ACHN (cell line): ENCODE measurements at places on chromosomes 11 and 22.

- DNase-seq = no peak
These were observed 631.4 kb upstream of the B3GAT1 start for GRCh38 chr11:135043434-135043833.

GRCh38 chr11:72821221-72821919 is 7.2 kb downstream of the ATG16L2 start:
- DNase-seq = no peak

DNA sequence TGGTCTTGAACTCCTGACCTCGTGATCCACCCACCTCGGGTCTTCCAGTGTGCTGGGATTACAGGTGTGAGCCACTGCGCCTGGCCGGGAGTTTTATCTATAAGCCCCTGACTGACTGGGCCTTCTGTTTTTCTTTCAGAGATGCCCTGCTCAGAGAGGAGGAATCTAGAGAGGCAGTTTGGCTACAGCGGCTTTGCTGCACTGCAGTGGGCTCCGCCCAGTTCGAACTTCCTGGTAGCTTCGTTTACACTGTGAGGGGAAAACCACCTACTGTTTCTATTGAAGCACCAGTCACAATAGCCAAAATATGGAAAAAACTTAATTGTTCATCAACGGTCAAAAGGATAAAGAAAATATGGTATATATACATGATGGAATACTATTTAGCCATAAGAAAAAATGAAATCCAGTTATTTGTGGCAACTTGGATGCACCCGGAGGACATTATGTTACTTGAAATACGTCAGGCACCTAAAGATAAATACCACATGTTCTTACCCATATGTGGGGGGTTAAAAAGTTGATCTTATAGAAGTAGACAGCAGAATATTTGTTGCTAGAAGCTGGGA is 31.9 kb upstream of the FAM181B start:
- DNase-seq = no peak

- no peak for DNase-seq
These were observed 18.0 kb downstream of the PPP2R1B start for GRCh38 chr11:111748035-111748804.

DNA sequence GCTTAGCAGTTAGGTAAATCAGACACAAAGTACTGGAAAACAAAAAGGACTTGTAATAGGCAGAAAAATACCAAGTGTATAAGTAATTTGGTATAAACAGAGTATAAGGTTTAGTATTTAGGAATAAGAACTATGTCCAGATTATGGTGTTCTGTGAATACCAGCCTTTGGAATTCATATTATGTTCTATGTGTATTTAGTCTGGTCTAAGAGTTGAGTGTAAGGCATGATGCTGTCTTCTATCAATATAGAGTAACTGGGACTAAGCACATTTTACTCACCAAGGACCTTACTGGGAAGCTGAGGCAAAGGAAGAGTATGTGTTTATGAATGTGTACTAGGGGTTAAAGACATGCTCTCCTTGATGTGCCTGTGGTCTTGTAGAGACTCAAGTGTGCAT is 9.5 kb downstream of the SDHD start:
- DNase-seq = no peak

DNA sequence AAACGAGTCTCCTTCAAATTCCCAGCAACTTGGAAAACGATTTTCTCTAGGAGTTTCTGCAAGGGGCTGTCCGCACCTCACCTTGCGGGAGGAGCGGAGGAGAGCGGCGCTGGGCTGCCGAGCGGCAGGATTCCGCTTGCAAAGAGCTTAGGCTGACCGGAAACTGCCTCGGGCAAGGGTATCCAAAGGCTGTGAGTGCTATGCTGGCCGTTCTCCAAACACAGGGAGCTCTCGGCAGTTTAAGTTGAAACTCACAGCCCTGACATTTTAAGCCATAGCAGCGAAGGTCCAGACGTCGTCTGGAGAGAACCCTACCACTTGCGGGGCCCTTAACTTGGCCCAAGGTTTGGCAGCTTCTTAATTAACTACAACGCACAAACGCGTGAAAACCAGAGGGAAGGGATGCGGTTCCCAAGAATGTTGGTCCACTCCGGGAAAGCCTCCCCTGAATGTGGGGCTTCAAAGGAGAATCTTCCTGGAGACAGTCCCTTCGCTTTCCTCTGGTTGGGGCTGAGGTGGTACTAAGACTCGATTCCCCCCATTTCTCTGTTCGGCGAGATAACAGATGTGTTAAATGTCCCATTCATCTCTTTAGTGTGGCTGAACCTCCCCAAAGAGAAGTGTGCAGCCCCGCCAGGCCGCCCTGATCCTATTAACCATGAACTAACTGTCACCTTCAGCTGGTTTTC is 1.1 kb upstream of the DBX1 start:
- no peak for DNase-seq

DNA sequence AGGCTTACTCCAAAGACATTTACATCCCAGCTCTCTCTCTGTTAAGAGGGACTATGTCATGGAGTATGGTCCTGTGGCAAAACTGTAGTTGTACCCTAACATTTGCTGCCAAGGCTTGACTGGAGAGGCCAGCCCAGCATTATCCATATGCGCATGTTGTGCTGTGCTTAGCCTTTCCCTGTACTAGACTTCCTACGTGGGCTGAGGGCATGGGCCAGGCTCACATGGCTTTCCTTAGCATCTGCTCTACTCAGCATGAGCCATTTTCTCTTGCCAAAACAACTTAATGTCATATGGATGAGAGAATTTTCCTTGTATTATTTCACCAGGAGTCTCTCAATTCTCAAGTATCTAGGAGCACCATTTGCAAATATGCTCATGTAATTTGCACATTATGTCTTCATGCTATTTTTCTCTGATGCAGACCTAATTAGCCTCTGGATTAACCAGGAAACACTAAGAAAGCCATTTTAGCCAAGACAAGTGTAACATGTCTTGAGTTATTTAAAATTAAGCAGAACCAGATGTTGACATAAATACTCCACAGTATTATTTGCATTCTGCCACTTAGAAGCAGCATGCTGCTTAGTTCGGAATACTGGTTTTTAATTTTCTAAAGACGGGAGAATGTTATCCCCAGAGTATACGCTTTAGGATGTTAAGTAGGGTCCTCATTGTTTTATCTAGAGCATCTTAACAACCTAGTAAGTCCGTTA is 71.7 kb upstream of the FAR1 start:
- no peak for DNase-seq

GRCh38 chr11:42806191-42806590 is 505.6 kb upstream of the API5 start:
- no peak for DNase-seq

GRCh38 chr11:61777234-61778090 is 14.9 kb downstream of the TMEM258 start:
- DNase-seq = no peak

GRCh38 chr11:66068923-66069714 is 953 bp upstream of the PACS1 start:
- DNase-seq = peak; percentile 73

DNA sequence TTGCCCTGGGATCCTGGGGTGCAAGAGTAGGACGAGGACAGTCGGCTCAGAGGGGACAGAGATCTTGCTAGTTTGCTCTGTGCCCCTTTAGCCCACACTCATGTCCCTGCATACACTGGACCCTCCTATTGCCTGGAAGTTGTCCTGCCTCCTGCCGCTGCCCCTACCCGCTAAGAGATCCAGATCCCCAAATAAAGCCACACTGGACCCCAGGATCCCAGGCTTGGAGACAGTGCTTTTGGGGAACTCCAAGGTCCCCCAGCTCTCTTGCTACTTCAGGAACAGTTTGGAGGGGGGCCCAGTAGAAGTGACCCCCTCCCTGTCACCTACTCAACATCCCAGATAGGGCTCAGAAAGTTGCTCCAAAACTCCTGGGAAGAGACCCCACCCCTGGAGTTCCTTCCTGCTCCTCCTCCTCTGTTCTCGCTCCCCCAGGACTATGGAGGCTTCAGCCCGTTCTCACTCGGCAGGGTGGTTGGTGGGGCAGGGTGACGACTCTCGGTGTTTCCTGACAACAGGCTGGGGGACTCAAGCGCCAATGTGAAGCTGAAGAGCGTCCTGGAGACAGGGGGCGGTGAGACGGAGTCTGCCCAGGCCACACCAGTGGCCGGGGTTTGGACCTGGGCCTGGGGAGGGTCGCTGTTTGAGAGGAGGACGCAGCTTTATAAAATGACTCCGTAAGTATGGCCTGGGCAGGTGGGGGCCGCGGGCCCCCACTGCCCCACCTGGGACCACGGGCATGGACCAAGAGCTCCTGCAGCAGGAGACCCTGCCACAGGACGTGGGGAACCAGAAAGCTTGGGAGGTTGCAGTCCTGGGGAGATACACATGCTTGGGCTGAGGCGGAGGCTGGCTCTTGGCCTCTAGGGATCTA is 19.2 kb upstream of the TUB start:
- DNase-seq = no peak

- DNase-seq = no peak
These were observed 19.1 kb downstream of the GUCY1A2 start for GRCh38 chr11:106999196-106999595.

DNA sequence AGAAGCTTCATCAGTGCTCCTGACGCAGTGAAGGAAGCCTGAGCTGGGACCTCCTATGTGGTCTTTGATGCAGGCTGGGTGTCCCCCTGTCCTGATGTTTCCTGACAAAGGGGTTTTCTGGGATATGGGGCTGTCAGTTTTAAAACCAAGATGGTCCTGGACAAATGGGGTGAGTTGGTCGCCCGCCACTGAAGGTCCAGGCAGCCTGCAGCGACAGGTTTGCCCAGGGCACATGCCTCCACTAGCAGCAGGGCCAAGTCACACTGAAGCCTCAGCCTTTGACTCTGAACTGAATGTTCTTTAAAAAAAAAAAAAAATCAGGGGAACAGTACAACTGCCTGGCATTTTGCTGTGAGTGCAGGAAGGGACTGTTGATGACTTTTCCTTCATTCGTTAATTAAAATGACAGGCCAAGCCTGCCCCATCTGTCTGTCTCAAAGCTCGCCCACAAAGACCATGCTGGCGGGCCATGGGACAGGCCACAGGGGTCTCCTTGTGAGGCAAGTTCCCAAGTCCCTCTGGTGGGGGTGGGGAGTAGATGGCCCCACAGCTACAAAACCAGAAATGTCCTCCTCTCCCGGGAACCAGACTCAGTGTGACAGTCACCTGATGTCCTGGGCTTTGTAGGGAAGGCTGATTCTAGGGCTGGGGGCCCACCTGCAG is 274.8 kb downstream of the CTTN start:
- DNase-seq = no peak

GRCh38 chr11:107562647-107563208 is 2.8 kb downstream of the ALKBH8 start:
- DNase-seq = peak; percentile 91

DNA sequence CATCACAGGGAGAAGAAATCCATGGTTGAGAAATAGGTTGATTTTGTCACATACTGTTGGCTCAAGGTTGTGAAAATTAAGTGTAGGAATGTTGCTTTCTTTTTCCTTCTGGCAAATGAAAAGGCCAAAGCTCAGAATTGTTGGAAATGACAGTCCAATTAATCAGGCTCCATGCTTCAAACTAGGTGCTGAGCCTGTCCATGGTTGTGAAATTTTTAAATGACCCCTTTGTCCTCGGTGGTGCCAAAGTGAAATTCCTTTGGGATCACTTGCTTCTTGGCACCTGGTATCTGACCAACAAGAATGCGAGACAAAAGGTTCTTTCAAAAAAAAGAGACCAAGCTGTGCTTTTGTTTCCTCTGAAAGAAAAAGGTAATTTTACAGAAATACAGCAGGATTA is 451.9 kb downstream of the ETS1 start:
- DNase-seq = no peak

GRCh38 chr11:84721561-84721961 is 905.6 kb downstream of the DLG2 start:
- DNase-seq = no peak

DNA sequence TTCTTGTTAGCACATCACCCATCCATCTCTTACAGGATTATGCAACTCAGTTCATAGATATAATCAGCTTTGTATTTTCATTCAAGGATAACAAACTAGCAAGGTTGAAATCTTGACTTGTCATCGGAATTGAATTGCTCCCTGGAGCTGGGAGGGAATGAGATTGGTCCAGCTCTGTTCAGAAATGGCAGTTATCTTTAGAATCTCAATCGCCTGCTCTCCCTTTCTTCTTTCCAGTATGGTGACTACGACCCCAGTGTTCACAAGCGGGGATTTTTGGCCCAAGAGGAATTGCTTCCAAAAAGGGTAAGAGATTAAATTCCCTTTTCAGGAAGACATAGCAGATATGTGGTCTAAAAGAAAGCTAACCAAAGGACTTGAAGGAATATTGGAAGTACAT is 51.0 kb downstream of the NF2 start:
- DNase-seq = no peak

DNA sequence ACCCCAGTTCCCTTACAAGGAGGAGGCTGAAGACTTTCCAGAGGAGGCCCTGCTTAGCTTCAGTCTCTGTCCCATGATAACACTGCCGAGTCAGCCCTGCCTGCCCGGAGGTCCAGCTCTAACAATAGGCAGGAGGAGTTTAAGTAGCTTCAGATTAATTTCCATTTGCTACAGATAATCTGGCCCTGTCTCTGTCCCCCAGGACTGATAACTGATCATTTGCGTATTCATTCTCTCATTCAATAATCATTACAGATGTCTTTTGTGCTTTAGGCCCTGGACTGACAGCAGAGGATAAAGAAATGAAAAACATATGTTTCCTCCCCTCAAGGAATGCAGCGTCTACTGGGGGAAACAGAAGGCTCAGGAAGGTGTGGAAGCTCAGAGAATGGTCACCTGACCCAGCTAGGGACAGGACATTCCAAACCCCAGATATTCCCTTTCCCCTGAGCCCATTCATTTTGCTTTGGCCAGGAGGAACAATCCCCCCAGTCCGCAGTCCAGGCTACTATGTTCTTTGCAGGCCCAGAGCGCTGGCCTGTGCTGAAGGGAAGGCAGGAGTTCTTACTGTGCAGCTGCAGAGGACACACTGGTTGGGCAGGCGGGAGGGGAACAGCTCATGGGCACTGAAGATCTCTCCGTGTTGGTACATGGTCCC is 20.8 kb downstream of the CHRDL2 start:
- DNase-seq = no peak

GRCh38 chr22:46575911-46576555 is 38.6 kb upstream of the CELSR1 start:
- no peak for DNase-seq

DNA sequence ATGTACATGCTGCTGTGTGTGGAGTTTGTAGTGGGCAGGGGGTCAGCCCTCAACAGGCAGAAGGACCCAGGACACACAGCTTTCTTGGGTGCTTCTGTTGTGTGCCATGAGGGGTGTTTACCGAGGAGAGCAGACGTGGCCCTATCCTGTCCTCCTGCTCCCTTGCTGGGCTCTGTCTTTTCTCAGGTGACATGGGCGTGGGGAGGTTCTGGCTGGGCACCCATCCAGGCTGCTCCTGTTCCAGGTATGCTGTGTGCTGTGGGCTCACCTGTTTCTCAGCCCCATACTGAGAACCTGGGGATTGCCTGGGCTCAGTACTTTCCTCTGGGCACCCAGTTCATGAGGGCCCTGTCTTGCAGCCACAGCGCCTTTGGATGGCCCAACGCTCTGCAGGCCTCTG is 23.3 kb downstream of the MICALL1 start:
- DNase-seq = no peak

DNA sequence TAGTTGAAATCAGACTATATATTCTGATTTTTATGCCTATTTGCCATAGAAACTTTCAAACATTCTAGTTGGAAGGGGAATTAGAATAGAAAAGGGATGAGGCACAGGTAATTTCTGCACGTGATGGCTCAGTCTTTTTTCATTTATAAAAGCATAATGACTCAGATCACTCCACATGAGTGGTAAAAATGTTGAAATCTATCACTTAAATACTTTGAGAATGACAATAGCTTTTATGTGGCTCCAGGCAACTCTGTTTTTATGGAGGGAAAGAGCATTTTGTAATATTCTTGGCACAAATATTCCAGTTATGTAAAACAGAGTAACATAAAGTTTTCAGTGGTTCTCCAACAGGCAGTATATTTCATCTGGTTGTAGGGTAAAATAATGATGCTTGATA is 5.9 kb upstream of the MMP3 start:
- no peak for DNase-seq
